NCI-H2081 treated with DMSO at 0.1 percent for 48 hours (cell line): ENCODE measurements at places on chromosomes 2 and 18.

GRCh38 chr2:161139098-161139987, 20.9 kb upstream of the TANK start:
- DNase-seq = no peak

DNA sequence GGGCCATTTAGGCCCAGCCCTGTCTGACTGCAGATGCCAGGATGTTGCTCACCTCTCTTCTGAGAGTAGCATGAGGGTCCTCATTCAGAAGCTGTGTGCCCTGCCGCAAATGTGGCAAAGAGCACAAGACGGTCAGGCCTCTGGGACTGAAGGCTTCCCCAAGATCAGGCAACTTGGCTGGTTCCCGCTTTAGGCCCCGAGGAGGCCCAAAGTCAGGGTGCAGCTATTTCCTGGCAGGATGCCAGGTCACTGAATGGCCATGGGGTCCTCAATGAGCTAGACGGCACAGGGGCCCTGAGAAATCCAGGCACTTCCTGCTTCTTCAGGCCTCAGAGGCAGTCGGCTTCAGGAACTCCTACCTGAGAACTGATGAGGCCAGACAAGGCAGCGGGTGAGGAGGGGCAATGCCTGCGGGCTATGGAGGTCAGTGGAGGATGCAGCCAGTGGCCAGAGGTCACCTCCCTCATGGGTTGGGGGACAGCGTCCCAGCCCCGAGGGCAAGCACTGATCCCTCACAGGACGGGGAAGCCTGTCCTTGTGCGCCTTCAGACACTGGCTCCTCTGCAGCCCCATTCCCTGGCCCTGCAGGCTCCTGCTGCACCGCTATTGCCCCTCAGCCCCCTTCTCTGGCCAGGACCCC, 44.9 kb downstream of the LMAN2L start:
- no peak for DNase-seq

DNA sequence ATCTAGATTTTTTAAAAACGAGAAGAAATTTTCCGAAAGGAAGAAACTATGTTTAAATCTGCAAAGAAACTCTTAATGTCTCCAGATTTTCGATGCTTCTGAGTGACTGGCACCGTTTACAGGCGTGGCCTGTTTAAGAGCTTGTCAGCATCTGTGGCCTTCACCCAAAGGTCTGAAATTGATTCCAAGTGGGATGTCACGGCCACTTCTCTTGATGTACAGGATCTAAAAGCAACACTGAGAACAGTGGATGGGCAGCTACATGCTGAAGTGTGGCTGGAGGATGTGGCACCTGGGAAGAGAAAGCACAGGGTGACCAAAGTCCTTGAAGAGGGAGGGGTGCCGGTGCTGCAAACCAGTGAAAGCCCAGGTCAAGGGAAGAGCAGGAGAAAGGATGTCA, 28.0 kb downstream of the EMILIN2 start:
- DNase-seq = no peak

GRCh38 chr18:55031576-55031975, 72.3 kb upstream of the CCDC68 start:
- no peak for DNase-seq

DNA sequence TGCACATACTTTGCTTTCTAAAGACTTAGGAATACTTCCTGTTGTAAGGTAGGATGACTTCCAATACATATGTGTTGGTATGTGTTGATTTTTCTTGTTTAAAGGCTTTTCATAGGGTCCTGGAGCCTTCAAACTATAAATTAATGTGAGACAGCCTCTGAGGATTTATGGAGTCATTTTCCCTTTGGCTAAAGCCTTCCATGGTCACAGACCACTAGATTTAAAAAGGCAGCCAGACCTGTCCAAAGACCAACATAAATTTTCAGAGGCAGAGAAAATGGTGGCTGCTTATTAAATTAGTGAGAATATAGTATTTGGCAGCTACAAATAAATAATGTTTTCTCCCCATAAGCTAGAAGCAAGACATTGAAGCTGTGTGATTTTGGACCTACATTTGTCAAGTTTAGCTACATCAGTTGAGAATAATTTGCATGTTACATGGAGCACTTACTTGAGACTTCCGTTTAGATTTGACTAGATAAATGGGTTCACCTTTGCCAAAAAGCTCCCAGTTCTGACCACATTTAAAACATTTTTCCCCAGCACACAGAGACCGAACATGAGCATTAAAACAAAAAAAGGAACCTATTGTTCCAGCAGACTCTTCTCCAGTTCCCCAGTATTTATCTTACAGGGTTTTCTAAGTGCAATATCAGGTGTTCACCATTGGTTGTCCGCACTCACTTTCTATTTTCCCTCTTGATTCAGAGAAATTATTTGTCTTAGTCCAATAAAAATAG, 402.9 kb downstream of the PARD3B start:
- no peak for DNase-seq

- no peak for DNase-seq
Observed at GRCh38 chr2:180938451-180938850, 42.0 kb upstream of the UBE2E3 start.

DNA sequence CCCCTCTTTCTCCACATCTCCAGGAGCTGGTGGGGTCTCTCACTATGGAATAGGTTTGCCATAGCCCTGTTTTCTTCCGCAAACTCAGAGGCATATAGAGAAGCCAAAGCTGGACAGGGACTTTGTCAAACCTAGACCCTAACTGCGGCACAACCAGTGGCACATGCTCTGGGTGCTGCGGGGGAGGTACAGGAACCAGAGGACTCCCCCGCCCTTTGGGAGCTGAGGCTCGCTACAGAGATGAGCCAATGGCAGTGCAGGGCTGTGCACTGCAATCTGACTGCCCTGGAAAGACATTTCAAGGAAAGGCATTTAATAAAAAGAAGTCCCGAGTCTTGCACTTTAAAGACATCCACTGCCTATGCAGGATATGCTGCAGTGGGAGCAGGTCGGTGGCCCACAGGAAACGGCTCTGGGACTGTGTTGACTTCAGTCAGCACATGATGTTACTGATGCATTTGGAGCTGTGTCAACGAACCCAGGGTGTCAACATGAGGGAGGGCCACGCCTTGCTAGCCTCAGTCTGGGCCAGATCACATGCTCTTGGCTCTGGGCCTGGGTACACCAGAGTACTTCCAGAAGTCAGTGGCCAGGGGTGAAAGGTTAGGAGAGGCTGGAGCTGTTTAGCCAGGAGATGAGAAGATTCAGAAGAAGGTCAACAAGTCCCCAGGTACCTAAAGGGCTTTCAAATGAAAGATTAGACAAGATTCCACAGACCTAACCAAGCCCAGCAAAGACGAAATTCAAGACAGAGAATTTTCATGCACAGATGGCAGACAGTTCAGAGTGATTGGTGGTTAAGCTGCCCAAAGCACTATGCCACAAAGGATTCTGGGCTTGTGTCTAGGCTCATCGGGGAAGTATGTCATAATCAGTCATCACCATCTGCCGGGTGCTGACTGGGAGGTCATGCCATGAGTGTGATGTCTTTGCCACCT, 8.2 kb downstream of the SLC35F6 start:
- no peak for DNase-seq

DNA sequence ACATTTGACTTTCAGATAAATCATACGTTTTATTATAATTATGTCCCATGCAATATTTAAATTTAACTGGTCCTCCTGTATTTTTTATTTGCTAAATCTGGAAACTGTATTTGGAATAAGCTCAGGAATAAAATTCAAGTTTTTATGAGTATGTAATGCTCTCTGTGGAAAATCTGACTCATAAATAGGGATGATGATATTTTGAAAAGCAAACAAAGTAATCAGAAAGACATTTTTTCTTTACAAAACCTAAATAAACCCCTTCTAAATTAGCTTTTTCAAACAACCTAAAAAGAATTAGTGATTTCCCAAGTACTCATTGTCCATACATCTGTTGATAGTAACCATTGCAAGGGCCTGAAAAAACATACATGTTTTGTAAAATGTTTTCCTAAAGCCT, 41.1 kb downstream of the ASB1 start:
- DNase-seq = no peak

- DNase-seq = no peak
Observed at GRCh38 chr2:148982282-148982681, 56.2 kb upstream of the LYPD6B start.

DNA sequence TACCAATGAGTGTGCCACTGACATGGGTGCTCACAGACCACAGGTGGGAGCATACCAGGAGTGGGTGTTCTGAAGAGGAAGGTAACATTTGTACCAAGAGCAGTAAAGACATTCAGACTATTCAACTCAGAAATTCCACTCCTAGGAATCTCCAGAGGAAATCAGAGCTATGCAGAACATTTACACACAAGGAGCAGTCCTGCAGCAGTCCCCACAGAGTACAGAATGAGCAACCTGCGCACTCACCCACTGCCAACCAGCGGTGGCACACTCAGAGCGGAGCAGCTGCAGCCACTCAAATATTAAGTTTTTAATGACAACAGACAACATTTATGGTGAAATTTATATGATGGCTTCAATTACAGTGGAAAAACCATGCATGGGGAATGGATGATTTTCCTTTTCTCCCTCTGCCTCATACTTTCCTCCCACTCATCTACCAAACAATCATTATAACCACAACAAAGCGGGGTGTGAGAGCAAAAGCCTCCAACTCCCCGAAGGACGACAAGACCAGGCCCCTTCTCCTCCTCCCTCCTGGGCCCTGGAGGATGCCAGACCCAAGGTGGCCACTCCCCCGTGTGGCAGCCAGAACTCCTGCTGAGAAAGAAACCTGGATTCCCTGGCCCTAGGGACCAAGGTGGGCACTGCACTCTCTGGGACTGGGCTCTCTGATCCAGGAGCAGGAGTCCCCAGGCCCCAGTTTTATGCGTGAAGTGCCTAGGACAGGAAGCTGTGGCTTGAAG, 5.4 kb downstream of the HS6ST1 start:
- DNase-seq = no peak

- no peak for DNase-seq
Observed at GRCh38 chr2:51344886-51345285, 313.0 kb upstream of the NRXN1 start.

- no peak for DNase-seq
Observed at GRCh38 chr2:142602418-142602989, 275.0 kb upstream of the KYNU start.

- DNase-seq = no peak
Observed at GRCh38 chr2:72681016-72681995, 144.5 kb downstream of the EXOC6B start.

GRCh38 chr2:164187121-164187520, 434.2 kb downstream of the GRB14 start:
- DNase-seq = no peak

- DNase-seq = peak; percentile 73
Observed at GRCh38 chr2:159614534-159615366, 1.6 kb downstream of the BAZ2B start.

DNA sequence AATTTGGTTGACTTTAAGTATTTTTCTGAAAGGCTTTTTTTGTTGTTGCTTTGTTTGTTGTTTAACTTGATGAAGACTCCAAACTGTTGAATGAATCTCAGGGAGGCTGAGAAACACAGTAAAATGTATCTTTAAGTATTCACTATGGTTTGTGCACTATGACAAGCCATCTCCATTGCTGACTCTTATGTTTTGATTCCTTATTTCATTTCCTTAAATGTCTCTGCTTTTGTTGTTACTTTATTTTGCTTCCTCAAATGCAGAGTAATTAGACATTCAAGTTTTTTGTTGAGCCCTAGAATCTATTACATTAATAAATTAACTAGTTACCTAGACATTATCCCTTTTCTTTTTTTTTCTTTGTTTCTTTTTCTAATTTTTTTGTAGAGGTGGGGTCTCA, 46.3 kb upstream of the SLC39A10 start:
- DNase-seq = no peak

DNA sequence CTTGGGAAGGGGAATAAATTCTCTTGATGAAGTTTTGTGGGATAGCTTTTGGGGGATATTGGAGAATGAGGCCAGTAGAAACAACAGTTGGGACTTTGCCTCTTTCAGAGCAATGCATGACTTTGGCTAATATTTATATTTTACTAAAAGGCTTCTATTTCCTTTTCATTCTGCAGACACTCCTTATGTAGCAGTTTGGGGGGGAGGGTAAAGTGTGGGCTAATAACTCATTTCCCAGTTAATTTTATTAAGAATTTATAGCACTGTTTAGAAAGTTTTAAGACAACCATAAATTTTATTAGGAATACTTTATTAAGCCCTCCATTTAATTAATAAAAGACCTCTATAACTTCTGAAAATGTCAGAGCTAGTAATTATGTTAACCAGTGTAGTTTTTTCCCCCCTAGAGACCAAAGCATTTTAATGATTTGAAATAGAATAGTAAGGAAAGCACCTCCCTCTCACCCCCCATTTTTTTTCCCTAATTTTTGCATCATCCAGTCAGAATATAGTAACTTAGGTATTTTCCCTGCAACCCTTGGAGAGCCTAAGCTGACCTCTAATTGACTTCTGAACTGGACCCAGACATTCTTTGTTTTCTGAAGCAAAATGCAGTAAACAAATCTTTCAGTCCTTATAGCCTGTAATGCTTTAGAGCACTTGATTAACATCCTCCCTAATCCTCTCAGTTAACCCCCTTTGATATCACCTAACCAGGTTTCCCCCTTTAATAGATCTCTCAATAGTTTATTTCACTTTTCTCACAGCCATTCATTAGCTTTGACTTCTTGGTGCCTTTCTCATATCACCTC, 5.0 kb upstream of the MEIS1 start:
- DNase-seq = no peak

DNA sequence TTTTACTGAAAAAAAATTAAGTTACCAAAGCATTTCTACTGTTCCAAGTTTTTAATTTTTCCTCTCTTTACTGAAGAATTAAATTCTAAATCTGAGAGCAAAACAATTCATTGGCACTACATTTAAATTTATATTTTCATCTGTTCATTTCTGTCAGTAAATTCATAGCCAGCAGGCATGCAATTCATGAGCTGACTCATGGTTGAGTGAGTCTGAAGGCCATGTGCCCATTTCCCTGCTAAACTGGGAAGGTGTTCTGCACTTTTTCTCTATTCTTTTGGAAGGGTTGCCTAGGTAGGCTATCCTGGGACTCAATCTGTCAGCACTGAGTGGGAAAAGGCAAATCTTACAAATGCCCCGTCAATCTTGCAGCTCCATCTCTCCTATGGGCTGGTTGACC, 88.7 kb downstream of the KLHL14 start:
- DNase-seq = no peak

DNA sequence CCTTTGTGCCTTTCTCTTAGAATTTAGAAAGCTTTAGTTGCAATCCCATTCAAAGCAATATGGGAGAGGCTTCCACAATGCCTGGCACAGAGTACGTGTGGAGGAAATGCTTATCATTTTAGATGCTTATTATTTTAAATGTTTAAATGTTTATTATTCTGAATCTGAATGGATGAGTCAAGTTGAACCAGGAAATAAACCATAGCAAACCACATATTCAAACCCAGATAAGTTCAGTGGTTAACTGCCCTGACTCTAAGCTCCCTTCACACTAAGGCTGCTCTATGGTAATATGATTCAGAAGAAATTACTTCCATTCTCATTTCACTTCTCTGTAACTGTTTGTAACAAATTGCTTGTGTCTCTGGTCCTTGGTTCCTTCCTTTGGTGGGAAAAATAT, 5.2 kb upstream of the PPP4R1 start:
- DNase-seq = no peak

GRCh38 chr2:143960177-143960576, 559.7 kb downstream of the ZEB2 start:
- no peak for DNase-seq

GRCh38 chr18:25080211-25080610, 271.8 kb downstream of the ZNF521 start:
- no peak for DNase-seq
